ENCODE measurements at places on chromosomes 1 and 21.

GRCh38 chr1:41660570-41661427 lies 176.3 kb upstream of the EDN2 start:
- no peak for DNase-seq

DNA sequence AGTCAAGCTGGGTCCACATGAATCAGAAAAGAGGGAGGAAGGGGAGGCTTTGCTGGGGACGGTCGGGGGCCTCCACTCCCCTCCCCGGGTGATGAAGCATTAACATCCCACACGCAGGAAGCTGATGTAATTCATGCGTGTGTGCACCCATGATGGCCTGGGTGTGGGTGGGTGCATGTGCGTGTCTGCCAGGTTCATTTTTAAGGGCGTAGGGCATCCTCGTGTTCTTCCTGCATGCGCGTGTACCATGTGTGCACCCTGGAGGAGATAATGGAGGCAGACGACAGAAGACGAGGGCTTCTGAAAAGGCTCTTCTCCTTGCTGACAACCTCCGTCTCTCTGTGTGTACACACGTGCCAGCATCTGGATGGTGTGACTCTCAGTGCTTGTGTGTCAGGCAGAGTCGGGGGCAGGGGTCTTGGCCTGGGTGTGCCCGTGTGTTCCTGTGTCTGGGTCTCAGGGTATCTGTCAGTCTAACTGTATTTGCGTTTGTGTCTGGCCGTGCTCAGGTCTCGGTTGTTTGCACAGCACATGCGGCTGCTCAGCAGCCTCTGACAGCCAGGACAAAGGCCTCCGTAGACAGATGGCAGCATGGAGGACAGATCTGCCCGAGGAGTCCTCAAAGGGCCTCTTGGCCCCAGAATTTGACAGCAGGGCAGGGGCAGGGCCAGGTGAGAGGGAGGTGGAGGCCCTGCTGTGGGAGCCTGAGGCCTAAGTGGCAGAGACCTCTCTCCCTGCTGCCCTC lies 2.4 kb downstream of the RAP1GAP start:
- no peak for DNase-seq

DNA sequence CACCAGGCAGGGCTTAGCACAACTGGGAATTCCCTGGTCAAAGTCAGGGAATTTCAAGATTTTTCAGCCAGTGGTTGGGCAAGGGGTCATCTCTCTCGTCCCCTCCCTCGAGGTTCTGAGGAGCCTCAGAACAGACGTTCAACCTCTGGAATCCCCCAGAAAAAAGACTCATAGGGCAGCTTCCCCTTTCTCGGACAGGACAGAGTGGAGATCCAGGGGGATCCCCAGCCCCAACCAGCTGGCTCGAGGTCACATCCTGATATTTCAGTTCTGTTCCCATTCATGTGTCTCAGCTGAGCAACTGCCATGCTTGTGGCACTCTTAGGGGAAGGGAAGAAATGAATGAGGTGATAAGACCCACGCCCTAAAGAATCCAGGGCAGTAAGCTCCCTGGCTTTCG lies 4.9 kb upstream of the LAD1 start:
- peak; percentile 16 for DNase-seq

DNA sequence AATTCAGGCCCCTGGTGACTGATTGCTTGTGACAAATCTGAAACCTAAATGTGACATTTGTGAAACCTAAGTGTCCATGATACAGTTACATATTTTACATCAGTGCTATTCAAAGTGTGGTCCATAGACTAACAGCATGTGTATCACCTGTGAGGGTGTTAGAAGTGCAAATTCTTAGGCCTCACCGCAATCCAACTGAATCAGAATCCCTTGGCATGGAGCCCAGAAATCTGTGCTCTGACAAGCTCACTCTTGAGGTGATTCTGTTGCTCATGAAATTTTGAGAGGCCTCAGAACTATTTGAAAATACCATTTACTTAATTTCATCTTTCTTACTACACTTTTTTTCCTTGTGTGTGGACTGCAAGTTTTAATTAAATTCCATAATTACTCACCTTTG lies 587.9 kb downstream of the ADGRL2 start:
- DNase-seq = no peak

GRCh38 chr1:115364046-115364779 lies 26.2 kb upstream of the NGF start:
- DNase-seq = no peak

DNA sequence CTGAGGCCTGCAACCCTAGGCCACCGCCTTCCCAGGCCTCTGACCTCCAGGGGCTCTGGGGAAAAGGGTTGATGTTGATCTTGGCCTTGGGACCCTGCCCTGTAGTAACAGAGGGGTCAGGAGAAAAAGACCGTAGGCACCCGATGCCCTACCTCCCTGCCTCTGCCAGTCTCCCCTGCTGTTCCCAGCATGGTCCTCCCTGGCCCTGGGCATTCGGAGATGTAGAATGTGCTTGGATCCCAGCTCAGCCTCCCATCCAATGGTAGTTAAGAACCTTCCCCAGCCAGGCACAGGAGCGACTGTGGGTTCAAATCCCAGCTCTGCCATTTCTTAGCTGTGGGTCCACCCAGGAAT lies 72.0 kb upstream of the TARDBP start:
- no peak for DNase-seq

DNA sequence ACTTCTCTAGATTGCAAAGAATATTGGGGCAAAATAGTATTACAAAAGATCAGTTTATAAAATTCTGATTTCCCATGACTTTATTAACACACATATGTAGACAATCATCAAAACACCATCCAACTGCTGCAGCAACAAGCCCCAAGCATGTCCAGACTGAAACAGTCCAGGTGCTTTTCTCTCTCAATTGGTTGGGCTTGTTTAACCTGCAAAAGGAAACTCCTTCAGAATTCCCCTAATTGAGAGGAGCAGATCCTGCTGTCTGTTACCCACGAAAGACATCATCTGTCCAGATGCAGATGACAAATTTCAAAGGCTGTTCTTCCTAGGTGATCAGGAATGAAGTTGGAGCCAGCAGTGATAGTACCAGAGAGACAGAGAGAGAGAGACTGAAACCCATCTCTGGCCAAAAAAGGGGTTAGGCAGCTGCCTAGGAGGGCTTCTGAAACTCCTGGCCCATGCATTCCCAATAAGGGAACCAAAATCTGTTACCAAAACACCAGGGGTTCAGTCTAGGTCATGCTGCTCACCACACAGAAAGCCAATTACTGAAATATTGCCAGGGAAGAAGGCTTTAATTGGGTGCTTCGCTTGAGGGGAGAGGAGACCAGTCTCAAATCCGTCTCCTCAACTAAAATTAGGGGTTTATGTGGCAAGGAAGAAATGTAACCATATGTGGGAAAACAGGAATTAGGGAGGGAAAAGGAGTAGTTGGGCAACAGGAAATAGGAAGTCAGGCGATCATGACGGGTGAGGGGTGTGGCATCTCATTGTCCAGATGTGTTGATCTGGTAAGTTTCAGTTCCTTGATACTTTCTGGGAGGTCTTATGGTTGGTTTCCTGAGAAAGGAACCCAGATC lies 34.7 kb upstream of the RGL1 start:
- no peak for DNase-seq

- no peak for DNase-seq
Observed at GRCh38 chr1:178825167-178825566, 45.7 kb downstream of the ANGPTL1 start.

GRCh38 chr1:116832932-116833578 lies 76.7 kb upstream of the PTGFRN start:
- no peak for DNase-seq

DNA sequence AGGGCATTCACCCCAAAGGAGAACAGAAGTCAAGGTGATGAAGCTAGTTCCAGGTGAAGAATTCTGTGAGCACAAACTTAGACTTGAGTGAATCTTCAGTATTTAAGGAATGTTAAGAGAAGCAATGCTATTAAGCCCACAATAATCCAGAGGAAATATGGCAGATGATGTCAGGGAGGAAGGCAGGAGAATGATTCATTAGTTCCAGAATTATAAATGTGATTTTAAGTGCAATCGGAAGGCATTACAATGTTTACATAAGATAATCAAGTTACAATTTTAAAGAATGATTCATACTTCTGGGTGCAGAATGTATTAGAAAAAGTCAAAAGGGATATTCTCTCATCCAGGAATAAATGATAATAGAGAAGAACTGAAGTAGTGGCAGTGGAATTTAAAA lies 545.2 kb upstream of the BRINP3 start:
- DNase-seq = no peak

DNA sequence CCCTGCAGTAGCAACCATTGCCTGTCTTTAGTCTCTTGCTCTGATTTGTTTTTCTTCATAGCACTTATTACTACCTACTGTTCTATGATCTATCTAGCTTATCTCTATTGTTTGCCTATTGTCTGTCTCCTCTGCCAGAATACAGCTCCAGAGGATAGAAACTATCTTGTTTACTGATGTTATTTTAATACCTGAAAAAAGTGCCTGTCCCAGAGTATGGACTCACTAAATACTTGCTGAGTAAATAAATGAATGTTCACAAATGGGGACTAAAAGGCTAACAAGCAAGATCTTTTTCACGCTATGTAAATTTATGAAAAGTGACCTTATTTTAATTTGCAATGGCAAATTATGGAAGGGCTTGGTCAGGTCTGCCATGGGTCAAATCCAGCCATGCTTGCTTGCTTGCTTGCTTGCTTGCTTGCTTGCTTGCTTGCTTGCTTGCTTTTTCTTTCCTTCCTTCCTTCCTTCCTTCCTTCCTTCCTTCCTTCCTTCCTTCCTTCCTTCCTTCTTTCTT lies 145.3 kb downstream of the TGFB2 start:
- no peak for DNase-seq

- DNase-seq = no peak
Observed at GRCh38 chr1:244205171-244205570, 154.1 kb downstream of the ZBTB18 start.

GRCh38 chr1:12165342-12165741 lies 1.4 kb upstream of the TNFRSF1B start:
- no peak for DNase-seq

GRCh38 chr21:25362375-25363267 lies 244.7 kb downstream of the MRPL39 start:
- DNase-seq = no peak
